ENCODE measurements at places on chromosomes 2 and 18.

- no peak for DNase-seq
Measured at GRCh38 chr2:52532956-52533355, 1234.6 kb upstream of the CHAC2 start.

DNA sequence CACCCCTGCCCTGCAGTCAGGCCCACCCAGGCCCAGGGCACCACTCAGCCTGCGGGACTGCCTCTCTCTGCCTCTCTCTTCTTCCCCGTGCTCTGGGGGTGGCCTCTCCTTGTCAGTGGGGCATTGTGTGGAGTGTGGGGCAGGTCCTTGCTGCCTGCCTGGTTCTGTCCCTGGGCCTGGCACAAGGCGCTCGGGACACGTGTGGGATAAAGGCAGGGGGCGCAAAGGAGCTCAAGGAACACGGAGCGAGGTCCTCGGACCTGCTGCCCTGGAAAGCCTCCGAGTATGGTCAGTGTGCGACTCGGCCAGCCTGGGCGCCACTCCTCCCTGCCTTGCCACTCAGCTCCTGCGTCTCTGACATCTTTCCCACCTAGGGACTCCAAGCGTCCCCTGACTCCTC, 262.2 kb downstream of the HDAC4 start:
- no peak for DNase-seq

GRCh38 chr2:20526708-20527107, 79.8 kb downstream of the RHOB start:
- DNase-seq, result no peak

- DNase-seq, result no peak
Measured at GRCh38 chr2:109437325-109438090, 176.3 kb downstream of the SEPTIN10 start.

GRCh38 chr2:144630459-144631215, 110.7 kb upstream of the ZEB2 start:
- DNase-seq, result no peak

Data from activated CD4-positive, CD25-positive, alpha-beta regulatory T cell (primary cell).